ENCODE measurements at places on chromosomes 4 and X.
A peak's percentile ranks its signal among the peaks of the same experiment; 100 is the strongest.

- no peak for DNase-seq
Observed at GRCh38 chr4:127304356-127304755, 328.4 kb upstream of the INTU start.

- DNase-seq: no peak
Observed at GRCh38 chrX:154719132-154719675, 31.7 kb downstream of the GAB3 start.

GRCh38 chrX:40832723-40833122 lies 97.4 kb upstream of the MED14 start:
- no peak for DNase-seq

- no peak for DNase-seq
Observed at GRCh38 chr4:82519072-82519471, 42.7 kb downstream of the TMEM150C start.

GRCh38 chr4:94960708-94961107 lies 203.0 kb downstream of the BMPR1B start:
- no peak for DNase-seq

DNA sequence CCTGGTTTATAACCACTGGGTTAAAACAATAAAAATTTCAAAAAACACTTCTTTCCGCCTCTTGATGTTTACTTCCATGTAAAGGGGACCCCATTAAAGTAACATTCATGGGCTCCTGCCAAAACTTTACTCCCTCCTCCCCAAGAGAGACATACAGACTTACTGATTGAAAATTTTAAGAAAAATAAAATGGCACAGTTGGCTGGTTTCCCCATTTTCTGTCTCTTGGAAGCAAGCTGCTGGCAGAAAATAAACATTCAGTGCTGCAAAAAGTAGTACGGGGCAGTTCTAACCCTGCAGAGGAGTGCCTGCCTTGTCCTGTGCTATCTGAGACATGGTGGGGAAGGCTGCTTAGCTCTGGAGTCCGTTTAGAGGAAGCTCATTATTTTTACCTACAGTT lies 187.3 kb upstream of the INTU start:
- DNase-seq: no peak

GRCh38 chr4:140240237-140240636 lies 86.3 kb upstream of the MAML3 start:
- DNase-seq: no peak

DNA sequence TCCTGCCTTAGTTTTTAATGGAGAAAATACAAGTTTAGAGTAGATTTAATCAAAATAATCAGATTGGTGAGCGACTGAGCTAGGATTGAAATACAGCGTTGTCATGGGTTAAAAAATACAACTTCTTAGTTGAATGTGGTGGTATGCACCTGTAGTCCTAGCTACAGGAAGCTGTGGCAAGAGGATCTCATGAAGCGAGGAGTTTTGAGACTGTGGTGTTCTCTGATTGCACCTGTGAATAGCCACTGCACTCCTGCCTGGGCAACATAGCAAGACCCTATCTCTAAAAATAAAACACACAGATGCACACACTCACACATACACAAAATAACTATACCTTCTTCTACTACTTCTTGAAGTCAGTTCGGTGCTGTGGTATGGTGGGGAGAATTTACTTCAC lies 19.8 kb upstream of the GBA3 start:
- no peak for DNase-seq

GRCh38 chr4:145580906-145581305 lies 38.3 kb upstream of the MMAA start:
- no peak for DNase-seq

DNA sequence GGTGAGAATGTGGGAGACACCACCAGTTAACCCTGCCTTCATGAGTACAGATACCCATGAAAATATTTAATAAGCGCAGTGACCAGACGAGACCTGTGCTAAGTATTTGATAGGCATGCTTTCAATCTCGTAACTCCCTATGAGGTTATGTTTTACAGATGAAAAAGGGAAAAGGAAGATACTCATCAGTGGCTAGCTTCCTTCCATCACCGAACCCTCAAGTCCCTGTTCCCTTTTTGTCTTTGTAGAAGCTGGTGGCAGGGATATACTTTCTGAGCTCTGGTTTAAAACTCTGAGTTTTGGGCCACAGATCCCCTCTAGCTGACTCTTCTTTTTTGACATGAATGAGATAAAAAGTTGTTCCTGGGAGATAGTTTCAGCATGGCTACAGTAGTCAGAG lies 26.3 kb downstream of the AFF1 start:
- DNase-seq: no peak

DNA sequence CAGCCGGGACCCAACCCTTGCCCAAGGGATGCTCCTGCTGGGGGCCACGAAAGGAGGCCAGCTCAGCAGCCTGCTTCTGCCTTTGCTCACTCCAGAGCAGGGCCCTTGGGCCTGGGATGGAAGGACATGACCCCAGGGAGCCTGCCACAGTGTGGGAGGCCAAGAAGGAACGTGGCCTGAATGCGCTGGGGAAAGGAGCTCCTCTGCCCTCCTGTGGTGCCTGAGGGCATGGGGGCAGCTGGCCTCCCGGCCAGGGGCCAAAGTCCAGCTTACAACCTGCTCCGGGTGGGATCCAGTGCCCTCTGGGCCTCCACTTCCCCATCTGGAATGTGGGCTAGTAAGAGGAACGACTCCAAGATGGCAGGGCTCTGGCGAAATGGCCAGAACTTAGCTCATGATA lies 2.0 kb upstream of the ATP2B3 start:
- DNase-seq: no peak

DNA sequence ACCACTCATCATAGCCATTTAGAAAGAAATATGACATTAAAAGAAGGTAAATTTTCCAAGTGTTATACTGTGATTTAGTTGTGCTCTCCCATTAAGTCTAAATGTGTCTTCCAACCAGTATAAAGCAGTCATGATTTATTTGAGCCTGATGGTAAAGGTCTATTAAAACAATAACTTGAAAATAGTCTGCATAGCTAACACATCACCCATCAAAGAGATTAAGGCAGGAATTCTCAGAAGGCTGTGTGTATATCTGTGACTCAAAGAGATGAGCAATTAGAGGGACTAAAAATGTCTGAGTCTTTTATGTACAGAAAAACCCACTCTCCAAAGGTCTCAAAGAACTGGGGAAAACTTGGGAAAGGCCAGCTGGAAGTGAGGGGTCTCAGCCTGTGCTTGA lies 70.3 kb upstream of the IQCM start:
- DNase-seq: no peak

GRCh38 chrX:30971774-30972603 lies 82.9 kb upstream of the TAB3 start:
- DNase-seq: no peak

DNA sequence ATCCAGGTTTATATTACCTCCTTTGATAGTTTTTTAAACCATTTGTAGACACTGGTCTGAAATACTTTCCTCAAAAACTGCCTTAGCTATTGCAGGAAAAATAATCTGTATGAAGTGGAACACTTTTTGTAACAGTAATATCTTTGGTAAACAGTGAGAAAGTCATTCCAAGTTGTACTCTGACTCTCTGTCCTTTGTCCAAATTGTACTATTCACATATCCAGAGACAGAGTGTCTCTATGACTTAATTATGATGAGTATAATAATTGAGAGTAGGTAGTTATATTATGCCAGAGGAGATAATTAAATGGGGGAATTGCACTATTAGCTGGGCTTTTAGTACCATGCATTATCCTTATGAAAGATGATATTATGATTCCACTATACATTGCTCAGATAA lies 112.6 kb upstream of the LCORL start:
- DNase-seq: no peak

- no peak for DNase-seq
Observed at GRCh38 chr4:18081708-18082107, 60.2 kb upstream of the LCORL start.

GRCh38 chr4:137474711-137475301 lies 57.5 kb downstream of the PCDH18 start:
- no peak for DNase-seq

GRCh38 chrX:136497556-136498052 lies at the start of gene HTATSF1:
TSS of gene HTATSF1 (plus strand) at chrX:136497592. CDS start at chrX:136497685, 93 bp downstream.
- DNase-seq: no peak

GRCh38 chr4:47490550-47490949 lies 5.5 kb downstream of the ATP10D start:
- DNase-seq: no peak

GRCh38 chr4:2261110-2261852 lies 628 bp downstream of the MXD4 start:
- peak; percentile 55 for DNase-seq

- no peak for DNase-seq
Observed at GRCh38 chr4:86033171-86033570, 326.7 kb downstream of the MAPK10 start.

- DNase-seq: no peak
Observed at GRCh38 chr4:124209211-124209610, 503.3 kb downstream of the ANKRD50 start.

GRCh38 chr4:112910109-112910736 lies 139.2 kb upstream of the ANK2 start:
- DNase-seq: no peak

- no peak for DNase-seq
Observed at GRCh38 chr4:26762650-26763049, 98.0 kb upstream of the STIM2 start.

DNA sequence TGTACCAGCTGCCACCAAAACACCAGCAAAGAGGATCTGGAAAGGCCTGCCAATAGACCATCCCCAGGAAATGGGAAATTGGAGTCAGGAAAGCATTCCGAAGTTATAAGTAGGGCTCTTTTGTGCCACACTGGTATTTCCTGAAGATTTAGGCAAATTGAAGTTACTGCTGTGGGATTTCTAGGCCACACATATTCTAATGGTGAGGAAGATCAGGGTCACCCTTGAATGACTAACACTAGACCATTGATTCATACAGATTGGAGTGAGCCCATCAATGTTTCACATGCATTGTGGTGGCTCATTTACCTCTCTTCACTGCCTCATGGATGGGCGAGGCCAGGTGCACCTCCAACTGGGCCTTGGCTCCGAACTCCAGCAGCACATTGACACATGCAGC lies 22.6 kb downstream of the ASB11 start:
- DNase-seq: no peak

DNA sequence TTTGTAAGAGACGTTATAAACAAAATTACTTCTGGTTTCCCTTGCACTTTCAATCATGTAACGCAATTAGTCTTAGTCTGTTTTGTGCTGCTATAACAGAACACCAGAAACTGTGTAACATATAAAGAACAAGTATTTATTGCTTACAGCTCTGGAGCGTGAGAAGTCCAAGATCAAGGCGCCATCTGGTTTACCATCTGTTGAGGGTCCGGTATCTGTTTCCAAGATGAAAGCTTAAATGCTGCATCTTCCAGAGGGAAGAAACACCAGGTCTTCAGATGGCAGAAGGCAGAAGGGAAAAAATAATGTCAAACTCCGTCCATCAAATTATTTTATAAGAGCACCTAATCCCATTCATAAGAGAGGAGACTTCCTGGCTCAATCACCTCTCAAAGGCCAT lies 474.1 kb downstream of the PDGFC start:
- DNase-seq: no peak

DNA sequence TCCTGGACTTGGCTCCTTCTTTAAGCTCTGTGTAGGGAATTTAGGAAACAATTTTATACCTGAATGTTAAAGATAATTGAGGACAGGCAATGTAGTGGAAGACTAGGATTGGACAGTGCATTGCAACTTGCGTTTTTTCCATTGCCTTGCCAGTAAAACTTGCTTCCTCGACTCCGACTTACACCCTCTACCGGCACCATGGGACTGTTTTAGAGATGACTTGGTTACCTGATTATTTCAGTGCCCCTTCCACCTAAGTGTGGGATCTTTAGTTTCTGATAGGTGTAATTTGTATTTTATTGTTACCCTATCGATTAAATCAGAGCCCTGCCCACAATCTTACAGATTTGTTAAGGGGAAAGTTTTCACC lies 1.2 kb downstream of the PRPS1 start:
- DNase-seq: no peak

DNA sequence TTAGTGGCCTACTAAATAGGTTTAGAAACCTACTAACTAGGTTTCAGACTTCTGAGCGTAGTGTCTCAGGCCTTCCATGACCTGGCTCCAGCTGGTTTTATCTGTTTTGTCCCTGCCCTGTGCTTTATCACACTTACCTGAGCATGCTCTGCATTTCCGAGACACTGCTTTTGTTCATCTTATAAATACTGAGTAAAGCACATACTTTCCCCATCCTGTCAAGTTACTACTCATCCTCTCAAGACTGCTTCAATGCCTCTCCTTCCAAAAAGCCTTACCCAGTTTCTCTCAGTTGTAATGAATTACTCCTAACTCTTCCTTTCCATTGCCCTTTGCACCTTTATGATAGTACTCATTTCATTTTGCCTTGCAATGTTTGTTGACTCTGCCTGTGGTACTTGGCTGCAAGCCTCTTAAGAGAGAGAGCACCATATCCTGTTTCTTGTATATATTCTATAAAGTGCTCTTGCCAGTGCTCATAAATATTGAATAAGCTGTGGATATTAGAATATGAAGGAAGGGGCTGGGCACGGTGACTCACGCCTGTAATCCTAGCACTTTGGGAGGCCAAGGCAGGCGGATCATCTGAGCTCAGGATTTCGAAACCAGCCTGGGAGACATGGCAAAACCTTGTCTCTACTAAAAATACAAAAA lies 34.4 kb downstream of the SLAIN2 start:
- DNase-seq: peak; percentile 81

DNA sequence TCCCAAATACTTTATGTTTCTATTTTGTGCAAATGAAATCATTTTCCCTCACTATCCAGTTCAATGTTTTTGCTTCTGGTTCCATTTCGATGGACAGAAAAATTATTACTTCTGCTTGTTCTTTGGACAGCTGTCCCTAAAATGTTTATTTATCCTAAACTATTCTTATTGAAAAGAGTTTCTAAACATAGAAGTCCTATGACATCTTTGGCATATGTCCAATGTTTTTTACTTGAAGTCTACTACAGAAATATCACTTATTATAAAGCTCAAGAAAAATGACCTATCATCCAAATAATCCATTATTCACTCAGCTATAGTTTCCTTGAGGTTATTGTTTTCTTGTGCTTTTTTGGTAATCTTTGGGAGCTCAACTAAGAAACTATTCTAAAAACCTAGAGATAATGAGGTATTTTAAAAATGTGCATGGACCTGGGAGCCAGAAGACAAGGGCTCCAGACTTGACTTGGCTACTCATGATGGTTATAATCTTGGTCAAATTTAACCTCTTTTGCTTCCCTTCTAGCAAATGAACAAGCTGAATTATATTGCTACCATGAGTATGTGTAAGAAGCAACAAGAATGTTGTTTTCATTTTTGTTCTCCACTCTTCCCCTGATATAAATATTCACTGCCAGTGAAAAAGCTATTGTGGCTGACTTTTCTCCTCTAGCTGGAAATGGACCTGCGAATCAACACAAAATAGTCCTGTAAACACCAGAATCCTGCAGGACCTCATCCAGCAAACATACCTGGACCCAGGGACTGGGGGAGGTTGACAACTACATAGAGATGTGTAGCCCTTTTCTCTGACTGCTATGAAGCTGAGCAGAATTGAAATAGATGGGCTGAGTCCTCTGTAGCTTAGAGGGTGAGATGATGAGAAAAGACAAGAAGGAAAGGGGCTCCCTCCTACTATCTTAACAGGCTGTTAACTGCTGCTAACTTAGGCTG lies 137.4 kb downstream of the FRYL start:
- DNase-seq: no peak

DNA sequence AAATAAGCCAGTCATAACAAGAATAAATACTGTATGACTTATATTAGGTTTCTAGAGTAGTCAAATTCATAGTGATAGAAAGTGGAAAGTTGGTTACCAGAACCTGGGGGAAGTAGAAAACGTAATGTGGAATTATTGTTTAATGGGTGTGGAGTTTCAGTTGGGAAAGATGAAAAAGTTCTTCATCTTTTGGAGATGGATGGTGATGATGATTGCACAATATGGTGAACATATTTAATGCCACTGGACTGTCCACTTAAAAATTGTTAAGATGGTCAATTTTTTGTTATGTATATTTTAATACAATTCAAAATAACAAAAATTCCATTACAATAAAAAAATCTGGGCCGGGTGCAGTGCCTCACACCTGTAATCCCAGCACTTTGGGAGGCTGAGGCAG lies 289.6 kb downstream of the ZIC3 start:
- DNase-seq: no peak
